ENCODE measurements at places on chromosomes 4 and X.

DNA sequence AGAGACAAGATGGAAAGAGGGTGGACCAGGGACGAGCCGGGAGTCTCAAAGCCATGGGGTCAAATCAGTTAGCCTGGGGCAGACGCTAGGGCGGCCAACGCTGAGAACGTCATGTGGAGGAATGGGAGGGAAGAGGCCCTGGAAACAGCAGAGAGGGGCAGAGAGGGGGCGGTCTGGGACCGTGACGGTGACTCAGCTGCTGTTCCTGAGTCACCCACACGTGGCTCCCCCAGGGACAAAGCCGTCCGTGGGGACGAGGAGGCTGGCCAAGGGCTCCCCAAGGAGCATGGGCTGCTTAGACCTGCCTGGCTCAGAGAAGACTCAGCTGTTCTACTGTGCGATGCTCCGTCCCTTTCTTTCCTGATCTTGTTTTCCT, 108.4 kb upstream of the LRPAP1 start:
- DNase-seq: no peak

DNA sequence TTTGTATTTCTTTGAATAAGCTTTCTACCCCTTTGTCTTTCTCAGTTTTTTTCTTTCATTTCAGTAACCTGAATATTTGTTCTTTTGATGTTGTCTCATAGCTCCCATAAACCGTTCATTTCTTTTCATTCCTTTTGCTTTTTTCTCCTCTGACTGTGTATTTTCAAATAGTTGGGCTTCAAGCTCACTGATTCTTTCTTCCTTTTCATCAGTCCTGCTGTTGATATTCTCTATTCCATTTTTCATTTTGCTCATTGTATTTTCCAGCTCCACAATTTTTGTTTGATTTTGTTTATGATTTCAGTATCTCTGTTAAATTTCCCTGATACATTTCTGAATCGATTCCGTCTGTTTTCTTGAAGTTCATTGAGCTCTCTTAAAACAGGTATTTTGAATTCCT, 129.6 kb upstream of the NUDT6 start:
- no peak for DNase-seq

DNA sequence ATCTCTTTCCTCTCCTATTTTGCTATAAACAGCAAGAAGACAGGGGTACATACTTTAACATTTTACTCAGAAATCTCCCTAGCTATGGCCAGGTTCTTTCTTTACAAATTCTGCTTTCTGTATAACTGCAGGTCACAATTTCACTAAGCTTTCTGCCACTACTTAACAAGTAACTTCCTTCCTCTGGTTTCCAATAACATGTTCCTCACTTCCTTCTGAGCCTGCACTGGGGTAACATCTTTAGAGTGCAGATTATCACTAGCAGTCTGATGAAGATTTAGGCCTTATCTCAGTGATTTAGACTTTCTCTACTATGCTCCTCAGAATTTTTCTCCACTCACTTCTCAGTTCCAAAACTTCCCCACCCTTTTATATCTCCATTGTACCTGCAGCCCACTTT, 1930.5 kb upstream of the AGA start:
- no peak for DNase-seq

GRCh38 chrX:10433296-10433965, 187.0 kb downstream of the MID1 start:
- DNase-seq: no peak

- DNase-seq: no peak
These were observed 3.7 kb upstream of the CXCL6 start for GRCh38 chr4:73832651-73833237.

DNA sequence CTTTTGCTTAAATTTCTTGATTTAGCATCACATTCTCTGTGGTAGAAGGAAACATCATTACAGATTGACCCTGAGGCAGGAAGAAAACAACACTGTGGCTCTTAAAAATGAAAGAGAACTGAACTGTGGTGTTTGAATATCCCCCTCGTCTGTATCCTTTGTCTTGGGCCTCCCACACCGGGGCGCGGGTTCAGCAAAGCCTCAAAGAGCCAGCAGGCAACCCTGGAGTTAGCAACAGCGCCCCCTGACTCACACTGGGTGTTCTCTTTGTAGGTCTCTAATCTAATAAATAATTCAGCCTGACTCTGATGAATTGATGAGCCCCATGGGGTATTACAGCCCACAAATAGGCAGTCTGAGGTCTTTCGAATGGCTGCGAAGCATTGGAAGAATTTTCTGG, 46.1 kb upstream of the CTSO start:
- DNase-seq: no peak

- no peak for DNase-seq
These were observed 140.3 kb downstream of the PJA1 start for GRCh38 chrX:69024931-69025330.

DNA sequence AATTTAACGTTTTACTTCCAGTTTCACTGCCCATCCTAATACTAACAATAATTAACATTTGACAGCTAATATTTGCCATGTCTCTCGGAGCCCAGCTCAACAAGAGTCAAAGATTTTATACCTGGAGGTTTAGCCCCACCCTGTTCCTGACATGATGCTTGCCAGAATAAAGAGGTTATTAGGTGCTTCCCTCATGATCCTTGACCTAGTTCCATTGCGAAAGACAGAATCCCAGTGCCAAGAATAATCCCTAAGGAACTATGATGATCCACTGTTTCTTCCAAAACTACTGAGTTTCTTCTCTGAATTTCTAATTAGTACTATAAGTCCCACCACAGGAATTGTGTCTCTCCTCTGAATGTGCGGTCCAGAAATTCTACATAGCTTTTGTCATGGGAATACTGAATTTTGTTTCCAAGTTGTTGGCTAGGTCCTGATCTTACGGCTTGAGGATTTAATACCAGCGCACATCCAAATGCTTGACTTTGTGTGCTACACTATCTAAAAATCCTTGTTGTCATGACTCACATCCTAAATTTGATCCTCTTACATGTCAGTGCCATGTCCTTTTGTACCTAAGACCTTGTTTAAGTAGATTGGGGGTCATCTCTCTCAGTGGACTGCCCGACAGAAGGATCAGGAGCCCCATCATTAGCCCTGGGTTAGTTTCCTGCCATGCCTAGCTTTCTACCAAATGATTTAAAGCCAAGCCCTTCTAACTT, 23.1 kb downstream of the ANTXR2 start:
- no peak for DNase-seq

DNA sequence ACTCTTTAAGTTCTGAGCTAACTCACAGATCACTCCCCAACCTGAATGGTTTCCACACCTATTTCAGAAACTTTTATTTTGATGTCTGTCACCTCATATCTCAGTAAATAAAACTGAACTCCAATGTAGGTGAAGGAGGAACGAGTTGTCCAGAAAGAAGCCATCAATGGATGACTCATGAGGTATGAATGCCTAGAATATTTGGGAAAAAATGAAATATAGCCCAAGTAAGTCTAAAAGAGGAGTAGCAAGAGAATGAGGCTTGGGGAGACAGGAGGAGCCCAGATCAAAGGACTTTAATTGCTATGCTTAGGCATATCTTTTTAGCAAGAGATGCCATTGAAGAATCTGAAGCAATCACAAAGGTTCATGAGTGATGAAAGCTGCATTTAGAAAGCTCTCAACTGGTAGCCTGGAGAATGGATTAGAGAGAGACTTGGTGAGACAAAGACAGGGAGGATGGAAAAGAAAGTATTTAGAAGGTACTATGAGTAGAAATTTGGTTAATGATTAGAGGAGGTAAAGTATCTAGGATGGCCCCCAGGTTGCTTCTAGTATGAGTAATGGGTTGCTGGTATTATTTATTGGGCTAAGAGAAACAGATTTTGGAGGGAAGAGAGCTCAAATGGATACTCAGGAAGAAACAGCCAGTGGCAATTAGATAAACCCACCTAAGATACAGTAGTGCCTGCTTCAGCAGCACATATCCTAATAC, 39.4 kb downstream of the NOCT start:
- no peak for DNase-seq

GRCh38 chrX:136261321-136261720, 10.1 kb upstream of the MAP7D3 start:
- no peak for DNase-seq

- DNase-seq: no peak
These were observed 24.1 kb downstream of the GPM6A start for GRCh38 chr4:175787948-175788347.

- no peak for DNase-seq
These were observed 51.6 kb downstream of the NAP1L5 start for GRCh38 chr4:88645994-88646393.

- DNase-seq: no peak
These were observed 744.1 kb downstream of the STIM2 start for GRCh38 chr4:27604692-27605091.

DNA sequence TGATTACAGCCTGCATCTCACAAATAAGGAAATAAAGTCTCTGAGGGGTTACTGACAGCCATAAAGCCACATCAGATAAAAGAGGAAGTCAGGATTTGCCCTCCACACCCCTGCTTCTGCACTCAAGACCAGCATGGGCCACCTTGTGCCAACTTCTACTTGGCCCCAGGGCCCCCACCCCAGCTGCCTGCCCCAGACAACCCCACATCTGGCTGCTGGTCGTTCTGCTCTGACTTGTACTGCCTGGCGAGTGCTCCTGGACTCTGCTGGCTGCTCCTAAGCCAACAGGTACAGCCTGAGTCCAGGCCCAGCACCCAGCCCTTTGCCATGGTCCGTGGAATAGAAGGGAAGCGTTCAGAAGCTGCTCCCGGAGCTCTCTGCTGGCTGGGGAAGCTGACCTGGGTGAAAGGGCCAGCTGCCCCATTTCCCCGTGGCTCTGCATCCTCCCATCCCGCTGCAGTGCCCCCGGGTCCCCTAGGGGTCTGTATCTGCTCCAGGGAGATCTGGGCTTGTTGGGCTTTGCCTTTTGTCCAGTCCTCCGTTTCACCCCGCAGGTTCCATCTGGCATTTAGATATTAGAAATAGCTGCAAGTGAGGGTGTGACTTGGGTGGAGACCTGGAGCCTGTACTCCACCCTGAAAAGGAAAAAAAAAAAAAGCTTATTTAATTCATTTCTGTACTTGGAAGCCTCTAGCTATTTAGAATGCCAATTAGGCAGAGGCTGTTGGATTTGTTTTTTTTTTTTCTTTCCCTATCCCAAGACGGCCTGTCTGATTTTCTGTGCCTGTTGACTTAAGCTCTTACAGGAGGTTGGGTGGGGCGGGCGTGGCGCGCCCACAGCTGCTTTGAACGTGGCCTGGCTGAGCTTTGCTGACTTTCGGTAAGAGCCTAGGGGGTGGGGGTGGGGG, 194.7 kb downstream of the PTTG2 start:
- DNase-seq: peak; percentile 36

DNA sequence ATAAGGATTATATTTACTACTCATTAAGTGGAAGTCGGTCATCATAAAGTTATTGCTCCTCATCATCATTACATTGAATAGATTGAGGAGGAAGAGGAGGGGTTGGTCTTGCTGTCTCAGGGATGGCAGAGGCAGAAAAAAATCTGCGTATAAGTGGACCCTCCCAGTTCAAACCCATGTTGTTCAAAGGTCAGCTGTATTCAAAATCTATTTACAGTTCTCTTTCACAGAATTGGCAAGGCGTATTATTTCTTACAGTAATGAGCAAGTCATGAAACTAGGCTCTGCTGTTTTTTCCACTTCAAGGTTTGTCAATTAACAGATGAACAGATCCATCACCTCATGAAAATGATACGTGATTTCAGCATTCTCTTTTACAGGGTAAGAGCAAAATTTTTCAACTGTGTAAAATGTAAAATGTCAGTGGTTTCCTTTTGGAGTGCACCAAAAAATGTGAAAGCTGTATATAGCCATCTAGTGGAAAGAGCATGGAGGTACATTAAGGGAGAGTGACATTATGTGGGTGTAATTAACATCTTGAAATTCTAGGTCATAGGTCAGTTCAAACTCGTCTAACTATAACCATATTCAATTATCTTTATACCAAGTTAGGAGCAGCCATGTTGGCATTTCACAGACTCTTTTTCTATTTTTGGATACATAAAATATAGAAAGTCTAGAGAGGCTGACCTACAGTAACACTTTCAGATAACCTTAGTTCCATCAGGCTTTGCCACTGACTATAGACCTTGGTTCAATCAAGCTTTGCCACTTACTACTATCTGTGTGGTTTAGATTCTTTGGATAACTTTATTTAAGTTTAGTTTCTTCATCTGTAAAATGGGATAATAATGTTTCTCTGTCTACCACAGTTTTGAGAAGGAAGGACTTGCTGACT, 30.1 kb downstream of the NEIL3 start:
- DNase-seq: peak; percentile 70

- DNase-seq: peak; percentile 16
These were observed 37.7 kb upstream of the SLC16A2 start for GRCh38 chrX:74383611-74384010.

All from CD4-positive, alpha-beta T cell treated with Interleukin-17A for 1 hour (primary cell).